ENCODE measurements at places on chromosomes 5 and 9.

DNA sequence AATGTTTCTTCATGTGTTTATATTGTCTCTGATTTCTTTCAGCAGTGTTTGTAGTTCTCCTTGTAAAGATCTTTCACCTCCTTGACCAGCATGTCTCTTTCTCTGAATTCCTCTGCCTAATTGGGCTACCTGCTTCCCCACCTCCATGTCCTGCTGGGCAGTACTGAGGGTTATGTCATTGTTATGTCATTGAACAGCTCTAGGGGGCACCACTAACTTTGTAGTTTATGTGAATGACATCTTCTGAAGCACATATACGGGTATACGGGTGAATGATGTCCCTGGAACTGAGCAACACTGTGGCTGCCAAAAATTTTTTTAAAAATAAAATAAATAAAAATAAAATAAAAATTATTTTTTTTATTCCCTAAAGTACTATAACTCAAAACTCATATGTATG, 16.9 kb upstream of the SNCAIP start:
- DNase-seq = no peak

DNA sequence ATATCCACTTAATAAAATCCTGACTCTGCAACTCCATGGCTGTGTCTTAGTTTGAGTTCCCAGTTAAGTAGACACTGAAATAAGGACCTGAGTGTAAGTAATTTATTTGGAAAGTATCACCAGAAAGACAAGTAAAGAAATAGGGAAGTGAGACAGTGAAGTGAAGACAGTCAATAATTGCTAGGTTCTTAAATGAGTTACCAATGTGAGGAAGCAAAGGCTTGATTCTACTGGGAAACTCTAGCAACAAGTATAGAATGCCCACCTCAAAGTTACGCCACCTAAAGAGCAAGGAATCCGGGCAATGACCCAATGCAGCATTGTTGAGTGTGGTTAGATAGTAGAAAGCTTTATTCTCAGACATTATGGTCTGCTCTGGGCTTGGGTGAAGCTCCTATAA, 383.9 kb downstream of the TLR4 start:
- DNase-seq = no peak

- no peak for DNase-seq
Measured at GRCh38 chr5:139276426-139276825, 17.1 kb upstream of the MATR3 start.

- DNase-seq = no peak
Measured at GRCh38 chr5:126883564-126884245, 106.8 kb downstream of the LMNB1 start.

DNA sequence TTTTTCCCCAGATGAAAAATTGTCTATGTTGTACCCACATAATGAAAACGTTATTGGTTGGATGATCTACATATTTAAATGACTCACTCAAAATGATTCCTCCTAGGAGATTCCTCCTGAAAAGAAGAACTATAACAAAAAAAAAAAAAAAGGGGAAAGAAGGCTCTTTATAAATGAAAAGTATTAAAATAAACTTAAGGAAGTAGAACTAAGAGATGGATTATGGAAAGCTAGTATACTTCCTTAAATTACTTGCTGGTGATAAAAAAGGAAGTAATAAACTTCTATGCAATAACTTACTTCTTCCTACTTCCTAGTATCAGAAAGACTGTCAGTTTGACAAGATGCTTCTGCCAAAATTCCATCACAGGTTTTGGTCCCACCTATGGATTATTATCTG, 1087.7 kb downstream of the CDH12 start:
- no peak for DNase-seq

DNA sequence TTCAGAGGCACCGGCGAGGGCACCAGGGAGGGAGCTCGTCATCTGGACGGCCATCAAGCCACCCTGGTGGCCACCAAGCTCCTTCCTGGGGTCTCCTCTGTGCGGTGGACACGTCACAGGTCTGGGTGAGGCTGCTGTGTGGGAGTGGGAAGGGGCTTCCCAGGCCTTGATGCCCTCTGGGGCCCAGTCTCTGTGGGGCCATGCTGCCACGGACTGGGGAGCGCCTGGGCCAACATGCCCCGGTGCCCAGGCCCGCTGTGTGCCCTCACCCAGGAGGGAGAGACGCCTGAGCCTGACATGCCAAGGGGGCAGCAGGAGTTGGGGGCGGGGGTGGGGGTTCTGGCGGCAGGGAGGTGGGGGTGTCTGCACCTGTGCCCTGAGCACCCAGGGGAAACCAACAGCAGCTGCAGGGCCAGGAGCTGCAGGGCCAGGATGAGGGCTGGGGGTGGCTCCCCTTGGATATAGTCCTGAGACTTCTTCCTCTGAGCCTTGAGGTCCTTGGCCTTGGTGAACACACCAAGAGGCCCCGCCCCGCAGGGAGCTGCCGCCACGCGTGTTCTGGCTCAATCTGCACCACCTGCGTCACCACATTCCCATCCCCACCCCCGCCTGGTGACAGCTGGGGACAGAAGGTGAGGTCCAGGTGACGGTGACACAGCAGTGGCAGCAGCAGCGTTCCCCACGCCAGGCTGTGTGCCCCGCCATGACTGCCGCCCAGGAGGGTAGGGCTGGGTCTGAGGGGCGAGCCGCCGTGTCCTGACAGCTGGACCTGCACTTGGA, 15.3 kb upstream of the SEC16A start:
- no peak for DNase-seq

DNA sequence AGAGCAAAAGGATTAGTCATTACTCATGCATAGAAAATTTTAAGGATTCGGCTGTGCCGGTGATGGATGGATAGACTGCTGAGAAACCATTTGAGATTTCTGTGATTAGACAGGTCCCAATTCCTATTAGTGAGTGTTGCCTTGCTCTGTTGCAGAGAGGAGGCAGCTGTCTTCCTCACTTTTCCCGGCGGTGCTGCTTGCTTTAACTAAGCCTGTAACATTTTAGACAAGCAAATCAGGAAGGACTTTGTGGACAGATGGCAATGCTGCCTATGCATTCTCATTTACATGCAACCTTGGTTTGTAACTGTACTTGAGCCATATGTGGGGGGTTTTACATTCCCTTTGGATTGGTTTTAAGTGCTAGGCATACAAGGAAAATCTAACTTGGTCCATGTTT, 1176.3 kb downstream of the CDH18 start:
- DNase-seq = no peak

- no peak for DNase-seq
Measured at GRCh38 chr9:104794070-104794469, 30.1 kb downstream of the NIPSNAP3B start.

GRCh38 chr5:102453716-102454115, 45.1 kb downstream of the SLCO6A1 start:
- DNase-seq = no peak

DNA sequence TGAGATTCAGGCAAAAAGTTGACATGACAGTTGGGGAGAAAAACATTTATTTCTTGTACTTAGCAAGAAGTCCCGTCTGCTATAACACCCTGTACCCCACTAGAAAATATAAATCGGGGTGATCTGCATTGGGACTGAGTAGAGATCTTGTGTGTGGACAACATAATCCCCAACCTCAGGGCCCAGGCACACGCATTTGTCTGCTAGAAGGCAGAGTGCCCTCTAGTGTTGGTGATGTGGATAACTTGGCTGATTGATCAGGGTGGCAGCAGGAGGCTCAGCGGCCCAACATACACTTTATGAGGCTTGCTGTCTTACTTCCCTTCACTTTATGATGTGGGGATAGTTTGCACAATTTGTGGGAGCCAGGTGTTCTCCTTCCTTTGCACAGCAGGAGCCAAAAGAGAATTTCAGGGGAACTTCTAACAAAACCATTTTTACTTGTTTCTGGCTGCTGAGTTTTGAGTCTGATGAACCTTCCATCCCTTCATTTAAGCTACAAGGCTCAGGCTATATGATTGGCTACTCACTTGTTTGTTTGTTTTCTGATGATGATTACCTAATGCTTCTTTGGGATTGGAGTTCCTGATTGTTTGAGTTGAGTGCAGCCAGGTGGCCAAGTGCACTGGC, 263.2 kb downstream of the DMAC1 start:
- DNase-seq = no peak

GRCh38 chr5:124878583-124879342, 132.3 kb upstream of the ZNF608 start:
- no peak for DNase-seq

DNA sequence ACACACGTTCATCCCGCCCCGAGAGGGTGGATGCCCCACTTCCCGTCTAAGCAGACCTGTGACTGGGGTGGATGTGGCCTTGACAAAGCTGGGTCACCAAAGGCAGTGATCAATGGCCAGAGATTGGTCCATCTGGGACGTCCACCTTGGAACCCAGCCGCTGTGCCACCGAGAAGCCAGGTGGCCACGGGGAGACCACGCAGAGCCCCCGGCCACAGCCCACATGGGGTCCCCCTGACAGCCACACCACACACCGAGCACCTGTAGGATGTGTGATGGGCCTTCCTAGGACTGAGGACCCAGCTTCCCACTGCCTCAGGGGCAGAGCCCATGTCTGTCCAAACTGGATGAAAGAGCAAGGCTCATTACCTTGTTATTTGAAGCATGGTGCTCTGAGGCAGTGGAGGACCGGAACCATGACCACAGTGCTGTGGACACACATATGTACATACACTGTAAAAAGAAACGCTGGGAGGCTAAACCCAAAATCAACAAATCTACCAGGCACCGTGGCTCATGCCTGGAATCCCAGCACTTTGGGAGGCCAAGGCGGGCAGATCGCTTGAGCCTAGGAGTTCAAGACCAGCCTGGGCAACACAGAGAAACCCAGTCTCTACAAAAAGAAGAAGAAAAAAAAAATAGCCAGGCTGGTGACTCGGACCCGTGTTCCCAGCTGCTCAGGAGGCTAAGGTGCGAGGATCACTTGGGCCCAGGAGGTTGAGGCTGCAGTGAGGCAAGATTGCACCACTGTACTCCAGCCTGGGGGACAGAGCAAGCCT, 50.1 kb downstream of the MRPL36 start:
- no peak for DNase-seq

DNA sequence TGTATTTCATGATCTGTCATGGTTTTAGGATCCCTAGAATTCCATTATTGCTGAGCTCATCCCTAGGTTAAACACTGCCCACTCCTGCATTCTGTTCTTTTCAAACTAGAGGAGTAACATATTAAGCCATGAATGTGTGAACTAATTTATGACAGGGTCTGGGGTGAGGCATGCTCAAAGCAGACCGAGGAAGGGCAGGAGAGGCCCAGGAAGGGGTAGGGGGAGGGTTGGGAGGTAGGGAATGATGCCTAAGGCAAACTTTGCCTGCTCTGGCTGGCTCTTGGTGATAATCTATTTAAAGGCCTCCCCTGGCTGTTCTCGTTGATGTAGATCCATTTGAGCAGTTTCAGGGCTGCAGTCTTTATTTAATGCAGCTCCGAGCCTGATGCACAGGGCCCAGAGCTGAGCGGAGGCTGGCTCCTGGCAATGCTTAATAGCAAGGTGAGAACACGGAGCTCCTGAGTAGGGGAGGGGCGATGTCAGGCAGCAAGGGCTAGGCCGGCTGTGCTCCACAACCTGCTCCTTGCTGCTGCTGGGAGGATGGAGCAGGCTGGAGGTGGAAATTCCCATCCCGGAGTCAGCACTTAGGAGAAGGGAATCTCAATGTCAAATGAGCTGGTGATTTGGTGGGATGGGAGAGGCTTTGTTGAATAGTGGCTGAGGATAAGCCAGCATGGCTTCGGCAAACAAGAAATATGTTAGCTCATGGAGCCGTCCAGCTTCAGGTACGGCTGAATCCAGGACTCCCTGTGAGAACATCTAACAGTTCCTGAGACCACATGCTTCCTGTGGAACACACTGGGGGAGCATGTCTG, 73.2 kb upstream of the UNC5A start:
- no peak for DNase-seq

DNA sequence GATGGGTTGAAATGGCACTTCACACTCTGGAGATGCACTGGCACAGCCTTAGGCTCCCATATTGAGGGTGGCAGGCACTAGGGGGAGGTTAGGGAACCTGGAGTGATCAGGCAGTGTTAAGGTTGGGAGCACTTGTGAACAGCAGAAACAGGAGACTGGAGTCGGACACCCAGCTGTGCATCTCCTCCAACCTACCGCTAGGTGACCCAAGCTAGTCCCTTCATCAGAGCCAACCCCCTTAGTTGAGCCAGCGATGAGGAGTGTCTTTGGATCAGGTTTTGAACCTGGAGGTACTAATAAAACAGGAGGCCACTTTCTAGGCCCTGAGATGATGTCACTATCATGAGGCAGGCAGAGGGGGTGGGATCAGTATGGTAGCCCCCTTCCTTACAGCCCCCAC, 1.7 kb downstream of the ACTL7B start:
- no peak for DNase-seq

DNA sequence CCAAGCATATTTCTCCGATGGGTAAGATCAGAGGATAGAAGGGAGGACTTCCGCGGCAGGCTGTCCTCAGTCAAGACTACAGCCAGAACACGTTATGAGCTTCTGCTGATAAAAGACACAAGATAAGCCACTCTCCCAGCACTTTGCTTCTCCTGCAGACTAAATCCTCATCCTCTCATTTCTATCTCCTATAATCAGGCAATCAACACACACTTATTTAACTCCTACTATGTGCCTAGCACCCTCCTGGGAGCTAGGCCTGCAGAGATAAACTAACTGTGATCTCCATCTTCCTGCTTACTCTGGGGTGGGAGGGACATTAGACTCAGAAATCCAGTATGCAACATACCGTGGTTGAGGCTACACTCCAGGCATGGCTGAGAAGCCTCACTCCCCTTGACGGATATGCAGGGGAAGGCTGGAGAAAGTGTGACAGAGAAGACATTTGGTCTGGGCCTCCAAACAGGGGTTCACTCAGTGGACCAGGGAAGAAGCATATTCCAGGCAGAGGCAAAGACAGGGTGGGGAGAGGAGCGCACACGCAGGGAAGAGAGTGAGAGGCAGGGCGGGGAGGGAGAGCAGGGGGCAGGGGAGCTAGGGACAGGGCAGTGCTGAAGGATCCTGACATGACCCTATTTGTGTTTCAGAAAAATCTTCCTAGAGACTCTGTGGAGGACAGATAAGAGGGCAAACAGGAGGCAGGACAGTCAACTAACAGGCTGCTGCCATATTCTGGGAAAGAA, 274.1 kb downstream of the DENND1A start:
- no peak for DNase-seq

- DNase-seq = no peak
Measured at GRCh38 chr5:95746194-95746593, 15.1 kb downstream of the RHOBTB3 start.

DNA sequence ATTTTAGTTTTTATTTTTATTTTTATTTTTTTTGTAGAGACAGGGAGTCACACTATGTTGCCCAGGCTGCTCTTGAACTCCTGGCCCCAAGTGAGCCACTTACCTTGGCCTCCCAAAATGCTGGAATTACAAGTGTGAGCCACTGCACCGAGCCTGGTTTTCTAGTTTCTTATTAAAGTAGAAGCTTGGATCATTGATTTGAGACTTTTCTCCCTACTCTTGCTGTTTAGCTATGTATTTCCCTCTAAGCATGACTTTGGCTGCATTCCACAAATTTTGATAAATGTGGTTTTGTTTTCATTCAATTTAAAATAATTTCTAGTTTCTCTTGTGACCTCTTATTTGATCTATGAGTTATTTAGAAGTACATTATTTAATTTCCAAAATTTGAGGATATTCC, 10.4 kb downstream of the SNX2 start:
- DNase-seq = no peak
